Activated T-helper 17 cell treated with anti-CD3 and anti-CD28 coated beads, Interleukin-2, amount 50 U/mL, for 72 hours (primary cell): ENCODE measurements at places on chromosomes 11 and 22. TPM values are rescaled to one million over a fixed set of nuclear protein-coding genes. Genes with fewer than 3 reads are reported as not detected.

HIC2 gene
- 4.8 TPM for total RNA-seq

ACTN3 gene
- 0.58 TPM for total RNA-seq

SLC22A8 gene
- total RNA-seq: not detected

MS4A3 gene
- not detected for total RNA-seq

PATE4 gene
- not detected for total RNA-seq

DRD4 gene
- 3.8 TPM for total RNA-seq

RBFOX2 gene
- total RNA-seq: 4.3 TPM

DERL3 gene
- total RNA-seq: 9.3 TPM

DNA sequence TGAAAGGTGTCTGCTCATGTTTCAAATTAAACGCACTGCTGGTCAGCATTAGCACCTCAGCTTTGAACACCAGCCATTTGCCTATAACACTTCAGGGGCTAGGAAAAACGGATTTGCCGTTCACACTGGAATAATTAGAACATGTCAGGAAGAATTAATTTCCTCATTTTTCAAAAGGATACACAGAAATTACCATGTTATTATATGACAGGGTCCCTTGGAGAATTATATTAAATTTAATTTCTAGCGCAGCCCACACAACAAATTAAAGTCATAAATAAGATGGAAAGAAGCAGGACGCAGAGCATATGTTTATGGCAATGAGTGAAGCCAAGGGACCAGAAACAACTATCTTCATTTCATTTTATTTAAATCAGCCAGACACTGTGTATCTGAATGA, 83.8 kb upstream of the SOX6 start:
- no peaks in the 10 kb centered on the region for H3K36me3 ChIP-seq
- no peak for ATAC-seq
- H3K4me1 ChIP-seq: no peaks in the 10 kb centered on the region
- H3K27ac ChIP-seq: no peak overlapping the region

DNA sequence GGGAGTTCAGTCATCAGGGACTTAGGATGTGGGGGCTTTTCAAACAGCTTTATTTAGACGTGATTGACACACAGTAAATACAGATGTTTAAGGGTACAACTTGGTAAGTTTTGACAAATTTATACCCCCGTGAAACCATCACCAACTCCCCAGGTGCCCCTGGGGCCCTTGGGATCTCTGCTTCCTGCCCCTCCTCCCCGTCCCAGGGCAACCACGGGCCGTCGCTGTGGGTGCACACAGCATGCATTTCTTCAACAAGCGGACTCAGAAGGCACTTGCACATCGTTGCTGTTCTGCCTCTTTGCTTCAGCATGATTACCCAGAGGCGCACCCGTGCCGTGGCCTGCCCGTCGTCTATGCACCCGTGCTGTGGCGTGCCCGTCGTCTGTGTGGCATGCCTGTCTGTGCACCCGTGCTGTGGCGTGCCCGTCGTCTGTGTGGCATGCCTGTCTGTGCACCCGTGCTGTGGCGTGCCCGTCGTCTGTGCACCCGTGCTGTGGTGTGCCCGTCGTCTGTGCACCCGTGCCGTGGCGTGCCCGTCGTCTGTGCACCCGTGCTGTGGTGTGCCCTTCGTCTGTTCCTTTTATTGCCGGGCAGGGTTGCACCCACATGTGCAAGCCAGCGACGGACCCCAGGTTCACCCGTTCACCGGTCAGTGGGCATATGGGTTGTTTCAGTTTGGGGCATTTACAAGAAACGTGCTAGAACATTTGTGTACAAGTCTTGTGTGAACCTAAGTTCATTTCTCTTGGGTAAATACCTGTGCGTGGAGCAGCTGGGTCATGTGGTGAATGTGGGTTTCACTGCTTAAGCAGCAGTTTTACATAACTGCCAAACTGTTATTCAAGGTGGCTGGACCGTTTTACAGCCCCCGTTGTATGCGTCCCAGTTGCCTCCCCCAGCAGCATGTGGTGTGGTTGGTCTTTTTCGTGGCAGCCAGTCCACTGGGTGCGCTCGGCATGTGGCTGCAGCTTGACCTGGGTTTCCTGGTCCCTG, 8.3 kb downstream of the CD81 start:
- peaks cover 8% of the 10 kb centered on the region for H3K4me1 ChIP-seq
- peak overlapping the region; percentile 49 for H3K4me3 ChIP-seq
- H3K36me3 ChIP-seq: peaks cover 20% of the 10 kb centered on the region
- no peaks in the 10 kb centered on the region for H3K27me3 ChIP-seq

GRCh38 chr22:36985211-36985889, 33.9 kb downstream of the TST start:
- no peak for ATAC-seq
- no peak overlapping the region for H3K4me3 ChIP-seq
- no peak overlapping the region for H3K27ac ChIP-seq

DNA sequence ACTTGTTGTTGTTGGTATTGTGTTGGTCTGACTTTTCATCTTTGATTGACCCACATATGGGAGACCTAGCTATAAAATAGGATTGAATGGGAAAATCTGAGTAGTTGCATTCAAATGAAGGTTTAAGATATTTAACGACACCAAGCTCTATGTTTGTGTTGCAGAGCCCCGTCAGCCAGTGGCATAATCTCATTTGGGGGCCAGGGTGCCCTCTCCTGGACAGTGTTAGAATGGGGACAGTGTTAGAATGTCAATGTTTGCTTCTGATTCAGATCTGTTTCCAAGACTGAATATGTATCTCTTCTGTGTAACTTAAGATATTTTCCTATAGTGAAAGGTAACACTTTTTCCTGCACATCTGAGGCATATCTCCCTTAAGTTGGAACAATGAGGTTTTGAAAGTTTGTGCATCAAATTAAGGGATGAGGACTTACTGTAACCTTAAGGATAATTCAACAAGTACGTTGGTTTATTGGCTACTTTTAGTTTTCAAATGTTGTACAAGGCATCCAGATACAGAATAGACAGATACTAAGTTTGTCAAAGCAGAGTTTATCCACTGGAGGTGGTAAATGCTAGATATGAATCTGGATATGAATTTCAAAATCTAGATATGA, 5.3 kb upstream of the OR52M1 start:
- H3K27ac ChIP-seq: no peak overlapping the region
- H3K36me3 ChIP-seq: no peaks in the 10 kb centered on the region
- H3K4me1 ChIP-seq: no peaks in the 10 kb centered on the region
- no peak overlapping the region for H3K4me3 ChIP-seq

DNA sequence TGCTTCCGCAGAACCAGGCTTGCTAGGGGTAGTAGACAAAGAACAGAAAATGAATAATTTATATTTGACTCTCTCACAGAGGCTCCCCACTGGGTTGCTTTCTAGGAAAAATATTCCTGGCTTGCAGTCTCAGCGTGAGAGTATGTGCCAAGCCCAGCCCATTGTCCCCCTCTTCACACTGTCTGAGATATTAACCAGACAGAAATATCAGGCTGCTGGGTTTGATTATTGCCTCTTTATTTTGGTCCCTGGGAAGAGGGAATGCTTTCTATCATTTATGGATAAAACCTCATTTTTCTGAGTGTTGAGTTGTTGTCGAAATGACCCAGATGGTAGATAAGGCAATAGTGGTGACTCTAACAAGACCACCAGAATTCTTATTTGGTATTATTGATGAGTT, 367.9 kb downstream of the METTL15 start:
- H3K4me3 ChIP-seq: no peak overlapping the region
- no peak overlapping the region for H3K27ac ChIP-seq
- no peaks in the 10 kb centered on the region for H3K4me1 ChIP-seq
- no peak for ATAC-seq
- H3K36me3 ChIP-seq: no peaks in the 10 kb centered on the region
- no peaks in the 10 kb centered on the region for H3K27me3 ChIP-seq

GRCh38 chr11:5618807-5619206, 6.0 kb upstream of the TRIM34 start:
- H3K4me3 ChIP-seq: no peak overlapping the region
- no peaks in the 10 kb centered on the region for H3K4me1 ChIP-seq
- no peak for ATAC-seq
- H3K27me3 ChIP-seq: no peaks in the 10 kb centered on the region
- no peaks in the 10 kb centered on the region for H3K36me3 ChIP-seq

GRCh38 chr22:47783433-47784366, 1021.2 kb downstream of the TBC1D22A start:
- no peaks in the 10 kb centered on the region for H3K4me1 ChIP-seq
- H3K36me3 ChIP-seq: no peaks in the 10 kb centered on the region
- no peak overlapping the region for H3K4me3 ChIP-seq
- no peak overlapping the region for H3K27ac ChIP-seq

DNA sequence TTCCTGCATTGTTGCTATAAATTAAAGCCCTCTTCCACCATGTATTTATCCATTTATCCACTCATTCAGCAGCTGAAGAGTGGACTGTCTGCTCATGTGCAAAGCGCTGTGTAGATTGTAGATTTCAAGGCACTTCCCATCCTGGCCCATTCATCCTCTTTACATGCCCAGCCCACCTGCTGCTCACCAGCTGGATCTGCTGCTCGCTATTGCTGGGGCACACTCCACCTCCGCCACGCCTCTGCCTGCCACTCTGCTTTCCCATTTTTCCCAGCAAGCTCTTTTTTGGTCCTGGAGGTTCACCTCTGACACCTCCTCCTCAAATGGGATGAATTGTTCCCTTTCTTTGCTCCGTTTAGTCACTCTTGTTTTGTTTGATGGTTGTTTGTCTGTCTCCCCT, 48.3 kb downstream of the CEP164 start:
- no peak overlapping the region for H3K4me3 ChIP-seq
- peaks cover 74% of the 10 kb centered on the region for H3K36me3 ChIP-seq
- no peaks in the 10 kb centered on the region for H3K27me3 ChIP-seq
- H3K27ac ChIP-seq: no peak overlapping the region
- ATAC-seq: no peak
- no peaks in the 10 kb centered on the region for H3K4me1 ChIP-seq

DNA sequence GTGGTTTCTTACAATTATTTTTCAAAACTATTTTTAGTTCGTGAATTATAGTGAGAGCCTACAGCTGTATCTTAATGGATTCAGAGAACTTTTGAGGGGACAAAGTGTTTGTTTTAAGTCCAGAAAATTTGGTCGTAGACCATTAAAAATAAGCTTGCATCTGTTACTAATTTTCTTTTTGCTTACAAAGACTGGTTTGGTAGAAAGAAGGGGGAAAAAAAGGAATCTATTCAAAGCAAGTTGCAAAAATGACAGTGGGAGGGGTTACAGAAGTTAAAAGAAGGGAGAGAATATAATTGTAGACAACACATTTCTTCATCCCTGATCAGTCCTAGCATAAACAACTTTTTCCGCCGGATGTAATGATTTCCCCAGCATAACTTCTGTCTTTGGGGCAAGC, 72.1 kb downstream of the AMOTL1 start:
- H3K4me1 ChIP-seq: no peaks in the 10 kb centered on the region
- H3K27me3 ChIP-seq: peaks cover 3% of the 10 kb centered on the region
- no peaks in the 10 kb centered on the region for H3K36me3 ChIP-seq
- no peak overlapping the region for H3K4me3 ChIP-seq
- no peak overlapping the region for H3K27ac ChIP-seq

DNA sequence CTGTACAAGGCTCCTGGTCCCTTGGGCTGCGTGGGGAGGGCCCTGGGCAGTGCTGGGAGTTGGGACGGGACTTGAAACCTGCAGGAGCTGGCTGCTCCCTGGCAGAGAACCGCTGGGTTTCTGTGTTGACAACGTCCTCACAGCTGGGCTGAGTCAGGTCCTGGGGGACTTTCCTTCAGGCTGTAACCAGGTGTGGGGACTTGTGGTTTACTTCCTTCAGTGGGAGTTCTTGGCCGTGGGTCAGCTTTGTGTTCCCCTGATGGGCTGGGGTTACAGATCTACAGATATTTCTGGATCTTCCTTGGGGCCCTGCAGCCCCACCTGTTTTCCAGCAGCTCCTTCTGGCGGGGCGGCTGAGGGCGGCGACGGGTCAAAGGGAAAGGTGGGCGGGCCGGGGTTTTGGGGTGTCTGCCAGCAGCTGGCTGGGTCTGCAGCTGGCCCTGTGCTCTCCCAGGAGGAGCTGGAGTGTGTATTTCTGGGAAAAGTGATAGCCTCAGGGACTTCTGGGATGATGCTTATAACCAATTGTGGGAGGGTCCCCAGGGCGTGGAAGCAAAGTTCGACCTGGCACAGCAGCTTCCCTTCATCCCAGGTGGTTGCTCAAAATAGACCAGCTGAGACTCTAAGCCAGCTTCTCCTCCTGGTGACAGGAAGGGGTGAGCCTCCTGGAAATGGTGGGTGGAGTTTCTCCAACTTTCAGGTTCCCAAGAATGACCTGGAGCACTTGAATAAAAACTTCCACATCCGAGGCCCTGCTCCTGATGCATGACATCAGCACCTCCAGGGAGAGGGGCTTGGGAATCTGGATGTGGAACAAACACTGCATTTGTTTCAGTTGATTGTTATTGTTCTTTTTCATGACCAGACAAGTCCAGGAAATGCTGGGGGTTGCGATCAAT, 19.1 kb downstream of the ST14 start:
- H3K36me3 ChIP-seq: no peaks in the 10 kb centered on the region
- no peak overlapping the region for H3K27ac ChIP-seq
- ATAC-seq: no peak
- H3K4me1 ChIP-seq: no peaks in the 10 kb centered on the region

DNA sequence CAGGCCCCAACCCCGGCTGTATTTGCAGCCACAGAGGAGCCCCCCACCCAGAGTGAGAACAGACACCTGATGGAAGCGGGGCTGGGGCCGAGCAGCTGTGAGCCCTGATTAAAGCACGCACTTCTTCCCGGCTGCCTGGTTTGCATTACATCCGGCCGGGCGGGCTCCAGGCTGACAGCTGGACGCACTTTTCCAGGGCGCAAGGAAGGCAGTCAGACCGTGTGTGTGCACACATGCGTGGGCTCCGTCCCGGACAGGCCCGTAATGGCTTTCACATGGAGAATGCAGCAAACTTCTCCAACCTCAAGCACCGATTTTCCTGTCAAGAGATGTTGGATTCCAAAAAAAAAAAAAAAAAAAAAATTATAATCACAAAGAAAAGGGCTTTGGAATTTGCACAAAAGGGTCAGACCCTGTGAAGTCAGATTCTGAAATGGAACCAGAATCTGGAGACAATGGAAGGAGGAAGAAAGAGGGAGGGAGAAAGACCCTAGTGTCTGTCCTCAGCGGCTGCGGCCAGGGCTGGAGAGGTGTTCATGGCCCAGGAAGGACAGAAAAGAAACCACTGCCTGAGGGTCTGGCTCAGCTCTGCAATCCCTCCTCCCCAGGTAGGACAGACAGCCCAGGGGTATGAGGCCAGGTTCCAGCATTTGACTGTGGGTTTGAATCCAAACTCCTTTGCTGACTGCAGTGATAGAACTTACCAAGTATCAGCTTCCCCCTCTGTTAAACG, 365.5 kb downstream of the MN1 start:
- H3K36me3 ChIP-seq: no peaks in the 10 kb centered on the region
- H3K4me3 ChIP-seq: no peak overlapping the region
- no peaks in the 10 kb centered on the region for H3K4me1 ChIP-seq
